ENCODE measurements at places on chromosomes 12 and 14. TPM values are rescaled to one million over a fixed set of nuclear protein-coding genes. Genes with fewer than 3 reads are reported as not detected.

- no peak for DNase-seq
Observed at GRCh38 chr14:99116741-99117295, 155.2 kb downstream of the BCL11B start.

DNA sequence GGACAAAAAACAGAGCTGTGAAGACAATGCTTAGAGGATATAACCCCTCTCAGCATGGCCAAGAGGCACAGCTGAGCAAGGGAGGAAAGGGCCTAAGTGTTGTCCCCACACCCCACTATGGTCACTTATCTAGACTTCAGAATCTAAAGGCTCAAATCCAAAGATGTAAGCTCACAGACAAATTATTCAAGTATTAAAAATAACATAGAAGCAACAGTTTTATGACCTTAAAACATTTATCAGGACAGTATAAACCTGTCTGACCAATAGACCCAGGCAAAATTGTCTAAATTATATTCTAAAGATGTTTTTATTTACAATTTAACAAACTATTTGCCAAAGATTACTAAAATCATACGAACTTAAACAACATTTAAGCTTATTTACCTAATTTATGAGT is 28.1 kb upstream of the PRICKLE1 start:
- no peak for DNase-seq

Gene PROX2
- not detected for total RNA-seq

- DNase-seq: no peak
Observed at GRCh38 chr12:84201976-84202375, 710.6 kb downstream of the SLC6A15 start.

Gene ARMH4
- 3.3 TPM for total RNA-seq

DNA sequence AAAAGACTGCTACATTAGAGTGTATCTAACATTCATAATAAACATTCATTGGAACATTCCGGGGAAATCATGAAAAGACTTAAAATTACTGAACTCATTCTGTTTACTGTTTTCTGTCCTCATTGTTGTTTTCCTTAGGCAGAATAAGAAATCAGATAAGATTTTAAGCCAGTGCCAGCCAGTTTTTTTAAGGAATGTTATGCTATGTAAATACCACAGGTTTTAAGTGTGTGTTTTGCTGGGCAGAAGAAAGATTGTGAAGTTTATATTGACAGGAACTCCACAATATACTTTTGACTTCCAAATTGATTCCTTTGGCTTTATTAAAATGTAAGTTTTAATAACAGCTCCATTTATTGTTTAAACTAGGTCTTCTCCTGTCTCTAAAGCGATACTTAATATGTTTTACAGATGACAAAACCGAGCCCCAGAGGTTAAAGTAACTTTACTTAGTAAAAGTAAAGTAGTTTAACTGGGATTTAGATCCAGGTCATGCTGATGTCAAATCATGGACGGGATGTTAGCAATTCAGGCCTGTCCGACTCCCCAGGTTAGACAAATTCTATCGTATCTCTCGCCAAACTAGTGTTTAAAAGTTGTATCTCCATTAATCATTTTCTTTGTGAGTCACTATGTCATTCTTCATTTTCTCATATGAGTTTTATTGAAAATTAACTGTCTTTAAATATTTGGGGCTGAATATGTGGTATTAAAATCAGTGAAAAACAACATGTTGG is 1.7 kb downstream of the LARP4 start:
- peak; percentile 37 for DNase-seq

- DNase-seq: no peak
Observed at GRCh38 chr12:102509123-102509626, 28.8 kb upstream of the IGF1 start.

- DNase-seq: no peak
Observed at GRCh38 chr12:117026921-117027250, 72.3 kb downstream of the TESC start.

Gene HOXC4
- total RNA-seq: 2.2 TPM
